Right lobe of liver (tissue), 6 donors: ENCODE measurements at places on chromosomes 2 and 18. TPM values are rescaled to one million over a fixed set of nuclear protein-coding genes. Genes with fewer than 3 reads are reported as not detected.

Gene WNT10A
- total RNA-seq, result not detected

Gene PPP1R1C
- total RNA-seq, result 9.3 TPM

DNA sequence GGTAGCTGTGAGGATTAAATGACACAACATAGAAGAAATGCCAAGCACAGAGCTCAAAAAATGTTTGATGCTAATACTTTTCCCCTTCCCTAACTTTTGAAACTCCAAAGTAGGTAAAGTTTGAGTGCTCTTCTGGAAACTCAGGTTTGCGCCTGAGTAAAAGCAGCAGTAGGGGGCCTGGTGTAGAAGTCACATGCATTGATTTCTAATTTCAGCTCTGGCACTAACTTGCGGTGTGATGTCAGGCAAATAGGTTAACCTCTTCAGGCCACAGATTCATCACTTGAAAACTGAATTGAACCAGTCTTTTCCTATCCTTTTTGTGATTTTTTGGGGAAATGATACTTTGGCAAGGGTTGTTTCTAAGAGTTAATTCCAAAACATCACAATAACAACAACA is 27.2 kb downstream of the LHCGR start:
- no peak for DNase-seq
- H3K27me3 ChIP-seq, result no peaks in the 10 kb centered on the region
- no peak overlapping the region for H3K4me3 ChIP-seq
- no peak overlapping the region for H3K27ac ChIP-seq

DNA sequence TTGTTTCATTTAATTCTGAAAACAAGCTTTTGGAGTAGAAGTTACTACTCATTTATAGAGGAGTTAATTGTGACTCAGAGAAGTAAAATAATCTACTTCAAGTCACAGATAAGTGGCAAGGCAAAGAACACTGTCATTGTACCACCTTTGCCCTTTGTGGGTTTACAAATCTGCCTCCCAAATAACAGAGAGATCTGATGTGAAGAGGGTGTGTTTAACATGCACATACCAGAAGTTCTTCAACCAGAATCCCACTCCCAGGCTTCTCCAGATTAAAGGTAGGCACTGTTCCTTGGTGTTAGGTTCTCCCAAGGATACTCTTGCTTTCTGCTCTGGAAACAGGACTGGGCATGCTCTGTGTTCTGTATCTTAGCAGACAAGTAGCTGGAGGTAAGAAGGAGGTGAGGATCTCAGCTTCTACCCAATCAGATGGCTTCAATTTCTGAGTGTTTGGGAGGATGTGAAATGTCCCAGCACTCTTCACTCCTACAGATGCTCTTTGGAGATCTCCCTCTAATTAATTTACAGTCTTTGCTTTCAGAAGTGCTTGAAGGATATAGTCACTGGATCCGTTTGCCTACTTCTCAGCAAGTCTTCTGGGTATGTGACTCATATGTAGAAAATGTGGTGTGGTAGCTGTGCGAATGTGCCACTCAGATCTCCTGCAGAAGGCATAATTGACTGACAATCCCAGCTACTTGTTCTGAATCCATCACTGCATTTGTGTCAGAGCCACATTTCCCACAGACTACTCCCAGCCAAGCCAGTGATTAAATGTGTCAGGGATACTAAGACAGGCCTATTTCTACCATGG is 111.1 kb downstream of the KLHL14 start:
- no peak for DNase-seq
- no peak overlapping the region for H3K27ac ChIP-seq
- H3K4me3 ChIP-seq, result no peak overlapping the region
- H3K36me3 ChIP-seq, result no peaks in the 10 kb centered on the region

GRCh38 chr18:25253136-25253535 is 98.8 kb downstream of the ZNF521 start:
- H3K4me1 ChIP-seq, result no peaks in the 10 kb centered on the region
- no peak for DNase-seq
- H3K4me3 ChIP-seq, result no peak overlapping the region
- H3K36me3 ChIP-seq, result no peaks in the 10 kb centered on the region
- H3K27ac ChIP-seq, result no peak overlapping the region
- no peaks in the 10 kb centered on the region for H3K27me3 ChIP-seq

DNA sequence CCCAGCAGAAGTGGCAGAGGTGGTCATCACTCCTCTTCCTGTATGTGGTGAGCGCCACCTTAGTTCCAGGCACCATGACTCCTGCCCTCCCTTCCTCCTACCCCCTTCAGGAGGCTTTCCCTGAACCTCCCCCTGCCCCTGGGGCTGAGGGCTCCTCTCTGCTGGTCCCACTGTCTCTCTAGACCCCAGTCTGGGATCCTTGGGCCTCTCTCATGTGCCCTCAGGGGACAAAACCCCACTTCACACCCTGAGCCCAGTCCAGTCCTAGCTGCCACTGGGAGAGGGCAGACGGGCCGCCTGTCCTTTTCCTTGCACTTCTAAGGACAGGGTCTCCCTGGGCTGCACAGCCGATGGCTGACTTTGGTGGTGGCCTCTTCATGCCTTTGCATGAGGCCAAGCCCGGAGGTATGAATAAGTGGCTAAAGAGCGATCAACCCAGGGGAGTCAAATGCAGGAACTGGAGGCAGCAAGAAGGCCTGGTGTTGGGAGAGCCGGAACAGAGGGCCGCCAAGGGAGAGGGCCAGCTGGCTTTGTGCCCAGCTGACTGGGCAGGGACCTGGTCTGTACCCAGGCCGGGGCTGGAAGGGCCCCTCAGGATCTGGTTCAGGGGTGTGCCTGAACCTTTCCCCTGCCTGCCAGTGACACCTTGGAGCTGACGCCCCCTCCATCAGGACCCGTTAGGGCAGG is 29.5 kb downstream of the GLI2 start:
- H3K27ac ChIP-seq, result no peak overlapping the region
- no peak overlapping the region for H3K4me3 ChIP-seq
- H3K36me3 ChIP-seq, result no peaks in the 10 kb centered on the region
- no peaks in the 10 kb centered on the region for H3K4me1 ChIP-seq

DNA sequence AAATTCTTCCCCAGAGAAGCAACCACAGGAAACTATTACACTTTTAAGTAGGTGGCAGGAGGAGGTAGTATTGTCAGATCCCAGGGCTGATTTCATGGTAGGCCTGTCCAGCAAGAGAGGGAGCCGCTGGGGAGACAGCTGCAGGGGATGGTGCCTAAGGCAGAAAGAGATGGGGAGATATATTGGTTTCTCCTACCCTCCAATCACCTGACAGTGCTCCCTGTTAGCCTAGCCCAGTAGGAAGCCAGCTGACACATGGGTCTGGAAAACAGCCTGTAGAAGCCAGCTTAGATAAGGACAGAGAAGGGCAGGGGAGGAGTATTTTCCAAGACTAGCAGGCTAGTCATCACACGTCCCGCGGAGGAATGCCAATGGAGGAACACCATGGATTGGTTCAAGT is 8.2 kb upstream of the SPOPL start:
- no peaks in the 10 kb centered on the region for H3K36me3 ChIP-seq
- no peak overlapping the region for H3K4me3 ChIP-seq
- no peak overlapping the region for H3K27ac ChIP-seq
- no peaks in the 10 kb centered on the region for H3K27me3 ChIP-seq
- DNase-seq, result no peak

Gene EMILIN2
- total RNA-seq, result 2.1 TPM

DNA sequence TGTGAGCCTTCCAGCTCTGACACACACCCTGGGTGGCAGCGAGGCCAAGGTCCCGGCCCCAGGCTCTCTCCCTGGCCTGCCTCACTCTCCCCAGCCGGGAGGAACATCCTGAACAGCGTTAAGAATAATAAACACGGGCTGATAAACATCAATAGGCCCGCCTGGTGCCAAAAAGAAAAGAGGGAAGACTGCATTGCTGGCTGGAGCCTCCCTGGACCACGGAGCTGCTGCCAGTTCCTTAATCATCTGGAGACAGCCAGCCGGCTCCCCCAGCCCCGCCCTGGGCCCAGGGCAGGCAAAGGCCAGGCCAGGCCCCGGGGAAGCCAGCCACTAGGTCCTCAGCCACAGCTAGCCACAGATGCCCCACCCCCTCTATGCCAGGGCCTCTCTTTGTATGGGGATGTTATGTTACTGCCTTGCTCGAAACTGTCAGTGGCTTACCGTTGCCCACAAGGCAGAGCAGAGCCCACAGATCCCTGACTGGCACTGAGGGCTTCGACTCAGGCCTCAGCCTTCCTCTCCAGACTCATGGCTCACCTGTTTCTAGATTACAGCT is 293.7 kb downstream of the DYSF start:
- no peak overlapping the region for H3K27ac ChIP-seq
- H3K4me1 ChIP-seq, result no peaks in the 10 kb centered on the region
- no peak for DNase-seq

DNA sequence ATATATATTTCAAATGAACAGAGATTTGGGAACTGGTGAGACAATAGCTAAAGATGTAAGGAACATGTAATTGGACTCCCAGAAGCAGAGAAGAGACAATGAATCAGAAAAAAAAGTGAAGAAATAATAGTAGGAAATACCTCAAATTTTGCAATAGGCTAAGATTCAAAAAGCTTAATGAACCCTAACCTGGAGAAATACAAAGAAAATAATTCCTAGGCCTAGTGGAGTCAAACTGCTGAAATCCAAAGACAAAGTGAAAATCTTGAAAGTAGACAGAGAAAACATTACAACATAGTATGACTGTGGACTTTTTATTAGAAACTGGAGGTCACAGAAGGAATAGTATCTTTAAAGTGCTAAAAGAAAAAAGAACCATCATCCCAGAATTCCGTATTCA is 76.7 kb downstream of the LAMA3 start:
- H3K27me3 ChIP-seq, result no peaks in the 10 kb centered on the region
- no peak overlapping the region for H3K27ac ChIP-seq
- DNase-seq, result no peak
- no peaks in the 10 kb centered on the region for H3K36me3 ChIP-seq
- H3K4me3 ChIP-seq, result no peak overlapping the region

DNA sequence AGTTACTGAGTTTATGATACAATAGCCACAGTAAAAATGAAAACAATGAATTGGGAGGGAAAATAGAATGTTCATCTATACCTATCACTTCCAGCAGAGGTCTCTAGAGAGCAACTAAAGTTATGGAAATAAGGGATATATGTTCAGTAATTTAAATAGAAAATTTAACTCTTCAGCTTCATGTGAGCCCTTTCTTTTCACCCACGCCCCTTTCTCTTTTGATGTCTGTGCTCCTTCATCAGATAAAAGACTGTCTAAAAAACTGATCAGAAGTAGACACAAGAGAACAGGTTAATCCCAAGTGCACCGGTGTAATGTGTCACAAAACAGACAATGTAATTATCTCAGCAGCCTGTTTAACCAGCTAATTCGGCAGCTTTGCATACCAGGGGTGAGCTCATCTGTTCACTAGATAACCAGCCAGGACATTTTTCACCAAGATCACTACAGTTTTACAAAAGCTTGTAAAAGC is 238.5 kb upstream of the ERBB4 start:
- H3K4me1 ChIP-seq, result no peaks in the 10 kb centered on the region
- H3K27ac ChIP-seq, result no peak overlapping the region
- no peak overlapping the region for H3K4me3 ChIP-seq

- no peaks in the 10 kb centered on the region for H3K27me3 ChIP-seq
- H3K4me1 ChIP-seq, result no peaks in the 10 kb centered on the region
- H3K27ac ChIP-seq, result no peak overlapping the region
- no peak for DNase-seq
- H3K36me3 ChIP-seq, result no peaks in the 10 kb centered on the region
Observed at GRCh38 chr2:129443865-129444739, 535.4 kb upstream of the RAB6C start.

Gene MGAT4A
- total RNA-seq, result 7.8 TPM

DNA sequence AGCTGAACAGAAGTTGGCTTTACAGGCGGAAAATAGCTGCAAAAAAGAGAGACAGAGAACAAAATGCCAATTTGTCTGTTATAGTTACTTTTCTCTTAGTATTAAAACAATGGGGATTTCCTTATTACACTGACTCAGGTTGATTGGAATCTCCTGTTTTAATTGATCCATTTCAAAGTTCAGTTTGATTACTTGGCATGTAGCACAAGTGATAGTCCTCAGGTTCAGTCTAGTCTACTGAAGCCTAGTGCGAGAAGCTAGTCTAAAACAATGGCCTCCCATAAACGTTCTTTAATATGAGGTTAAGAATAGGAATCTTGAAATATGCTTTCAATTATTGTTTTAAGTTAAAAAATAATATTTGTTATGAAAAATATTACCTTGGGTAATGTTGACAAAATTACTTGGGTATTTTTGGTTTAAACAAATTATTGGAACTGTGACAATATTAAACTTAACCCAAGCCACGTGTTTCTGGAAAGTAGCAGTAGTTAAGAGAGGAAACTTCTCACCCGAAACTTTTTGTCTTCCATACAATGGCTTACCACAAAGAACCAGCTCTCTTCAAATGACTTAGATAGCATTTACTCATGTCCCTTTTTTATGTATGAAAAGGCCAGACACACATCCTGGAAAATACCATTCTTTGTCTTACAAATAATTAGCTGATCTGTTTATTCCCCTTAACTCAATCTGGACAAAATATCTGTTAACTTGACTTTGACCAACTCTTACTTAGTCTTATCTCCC is 1326.2 kb upstream of the TMEFF2 start:
- no peak for DNase-seq
- no peaks in the 10 kb centered on the region for H3K4me1 ChIP-seq
- H3K4me3 ChIP-seq, result no peak overlapping the region
- H3K27ac ChIP-seq, result no peak overlapping the region
- H3K27me3 ChIP-seq, result no peaks in the 10 kb centered on the region
- H3K36me3 ChIP-seq, result no peaks in the 10 kb centered on the region

DNA sequence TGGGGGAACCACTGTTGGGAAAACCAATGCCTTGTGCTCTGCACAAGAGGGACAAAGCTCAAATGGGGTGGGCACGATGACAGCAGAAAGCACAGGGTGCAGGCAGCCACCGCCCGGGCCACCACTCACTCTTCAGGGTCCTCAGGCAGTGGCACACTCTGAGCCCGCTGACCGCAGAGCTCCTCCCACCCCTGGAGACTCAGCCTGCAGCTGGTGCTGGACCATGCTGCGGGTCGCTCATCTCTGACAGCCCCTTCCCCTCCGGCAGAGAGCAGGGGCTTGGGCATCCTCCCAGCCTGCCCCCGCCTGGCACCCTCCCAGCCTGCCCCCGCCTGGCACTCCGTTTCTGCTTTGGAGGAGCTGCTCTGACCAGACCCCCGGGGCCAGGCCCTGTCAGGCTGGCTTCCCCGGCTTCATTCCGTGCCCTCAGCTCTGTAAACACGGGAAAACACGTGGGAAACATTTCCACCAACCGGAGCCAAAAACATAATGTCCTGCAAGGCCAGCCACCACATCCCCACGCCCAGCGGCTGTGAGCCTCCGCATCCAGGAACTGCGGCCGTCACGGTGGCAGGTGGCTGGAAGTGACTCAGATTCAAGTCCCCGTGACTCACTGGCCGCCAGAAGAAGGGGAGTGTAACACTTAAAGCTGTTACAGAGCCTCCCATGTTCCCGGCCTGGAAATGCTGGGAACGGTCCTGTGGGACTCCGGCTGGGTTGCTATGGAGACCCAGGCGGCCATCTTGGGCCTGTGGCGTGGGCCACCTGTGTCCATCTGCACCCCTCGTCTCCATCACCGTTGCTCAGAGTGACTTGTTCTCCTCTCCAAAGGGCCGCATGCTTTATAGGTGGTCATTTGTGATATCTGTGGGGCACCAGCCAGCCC is 6.8 kb upstream of the SNED1 start:
- H3K4me3 ChIP-seq, result no peak overlapping the region
- peak; percentile 65 for DNase-seq
- H3K27me3 ChIP-seq, result no peaks in the 10 kb centered on the region
